ENCODE measurements at places on chromosomes 3 and 15.

- no peak for DNase-seq
Observed at GRCh38 chr3:152818027-152818426, 16.9 kb upstream of the P2RY1 start.

DNA sequence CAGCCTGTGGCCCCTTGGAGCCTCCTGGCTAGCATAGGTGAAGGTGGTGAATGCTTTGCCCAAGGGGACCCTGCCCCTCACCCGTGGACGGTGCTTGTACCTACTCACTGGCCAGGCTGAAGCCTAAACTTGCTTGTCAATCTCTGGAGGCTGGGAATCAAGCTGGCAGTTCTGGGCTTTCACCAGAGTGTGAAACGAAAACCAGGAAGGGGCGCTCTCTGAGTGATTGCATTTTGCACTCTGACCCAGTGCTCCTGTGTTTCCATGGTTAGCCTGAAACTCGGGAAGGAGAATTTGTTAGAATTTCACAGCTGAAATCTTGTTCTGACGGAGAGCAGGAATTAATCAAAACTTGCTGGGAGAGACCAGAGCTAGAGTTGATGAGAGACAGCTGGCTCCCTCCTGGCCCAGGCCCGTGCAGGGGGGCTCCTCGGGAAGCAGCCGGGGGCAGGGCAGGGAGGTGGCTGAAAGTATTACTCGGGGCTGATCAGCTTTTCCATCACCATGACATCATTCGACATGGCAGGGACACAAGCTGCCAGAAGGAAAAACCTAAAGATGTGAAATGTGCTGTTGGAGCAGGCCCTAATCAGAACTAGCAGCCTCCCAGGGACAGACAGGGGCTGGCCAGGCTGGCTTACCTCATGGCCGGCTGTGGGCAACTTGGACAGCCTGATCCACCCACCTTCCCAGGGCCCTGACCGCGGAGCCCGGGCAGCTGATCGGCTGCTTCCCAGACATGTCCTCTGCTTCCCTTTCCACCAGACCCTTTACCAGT lies 323.6 kb upstream of the CTDSPL start:
- no peak for DNase-seq

GRCh38 chr15:40928821-40929659 lies at the start of gene DLL4:
DLL4 (plus strand) TSS chr15:40929340; CDS start chr15:40929669, 329 bp downstream.
- peak; percentile 45 for DNase-seq

GRCh38 chr15:71385026-71385425 lies 269.8 kb downstream of the THSD4 start:
- DNase-seq, result no peak

DNA sequence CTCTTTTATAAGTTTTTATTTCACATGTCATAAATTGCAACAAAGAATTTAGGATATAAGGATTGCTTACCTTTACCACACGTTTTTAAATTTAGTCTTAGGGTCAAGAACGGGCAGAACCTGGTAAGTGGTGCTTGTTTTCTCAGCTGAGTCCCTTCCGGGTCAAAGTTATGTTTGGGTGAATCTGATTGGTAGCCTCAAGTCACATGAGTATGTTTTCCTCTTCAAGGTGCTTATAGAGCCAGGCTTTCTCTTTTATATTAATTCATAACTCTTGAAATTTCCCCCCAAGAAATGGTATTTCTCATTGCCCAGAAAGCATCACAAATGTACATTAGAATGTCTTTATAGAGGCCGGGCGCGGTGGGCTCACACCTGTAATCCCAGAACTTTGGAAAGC lies 415.7 kb upstream of the ROBO2 start:
- no peak for DNase-seq

- no peak for DNase-seq
Observed at GRCh38 chr15:75731248-75732151, 18.9 kb upstream of the CSPG4 start.

DNA sequence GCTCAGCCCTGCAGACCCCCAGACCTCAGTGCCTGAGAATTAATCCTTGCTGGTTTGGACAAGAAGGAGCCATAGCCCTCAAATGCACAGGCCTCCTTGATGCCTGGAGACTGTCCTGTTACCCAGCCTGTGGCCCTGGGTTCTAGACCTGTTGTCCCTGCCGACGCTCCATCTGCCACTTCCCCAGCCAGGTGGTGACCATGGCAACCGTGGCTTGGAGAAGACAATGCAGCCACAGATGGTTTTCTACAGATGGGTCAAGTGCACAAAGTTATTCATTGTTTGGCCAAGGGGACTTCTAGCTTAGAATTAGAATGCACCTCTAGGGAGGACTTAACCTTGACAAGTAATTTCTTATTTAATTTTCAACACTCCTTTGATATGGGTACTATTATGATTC lies 297.1 kb downstream of the UACA start:
- DNase-seq, result no peak

DNA sequence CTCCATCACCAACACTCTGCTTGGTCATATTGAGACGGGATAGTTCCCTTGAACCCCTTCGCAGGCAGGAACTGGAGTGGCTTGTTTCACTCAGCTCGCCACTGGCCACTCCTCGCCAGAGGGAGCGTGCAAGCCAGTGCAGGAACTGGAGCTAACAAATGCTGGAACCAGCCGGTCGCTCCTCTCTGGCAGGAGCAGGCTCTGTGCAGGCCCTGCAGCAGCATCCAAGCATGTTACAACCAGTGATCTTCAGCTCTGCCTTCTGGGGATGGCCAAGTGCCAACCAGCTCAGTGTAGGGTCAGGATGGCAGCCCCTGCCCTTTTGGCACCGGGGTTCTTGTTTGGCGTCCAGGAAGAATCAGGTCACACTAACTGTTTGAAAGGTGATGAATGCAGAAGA lies 329.0 kb upstream of the AZI2 start:
- no peak for DNase-seq

DNA sequence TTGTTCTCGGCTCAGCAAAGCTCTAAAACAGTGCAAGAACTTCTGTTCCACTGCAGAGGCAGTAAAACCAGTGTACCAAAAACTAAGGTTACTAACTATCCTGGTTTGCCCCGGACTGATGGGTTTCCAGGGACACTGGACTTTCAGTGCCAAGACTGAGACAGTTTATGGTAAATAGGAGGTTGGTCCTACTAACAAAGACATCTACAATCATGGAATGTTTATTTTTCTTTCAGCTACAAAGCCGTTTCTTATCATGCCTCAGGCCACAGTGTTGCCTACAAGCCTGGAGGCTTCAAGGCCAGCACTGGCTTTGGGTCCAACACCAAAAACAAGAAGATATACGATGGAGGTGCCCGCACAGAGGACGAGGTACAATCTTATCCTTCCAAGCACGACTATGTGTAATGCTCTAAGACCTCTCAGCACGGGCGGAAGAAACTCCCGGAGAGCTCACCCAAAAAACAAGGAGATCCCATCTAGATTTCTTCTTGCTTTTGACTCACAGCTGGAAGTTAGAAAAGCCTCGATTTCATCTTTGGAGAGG lies 20.8 kb downstream of the CLDN18 start:
- DNase-seq, result no peak

- DNase-seq, result peak; percentile 71
Observed at GRCh38 chr3:15271785-15272381, 60.5 kb downstream of the SH3BP5 start.

- no peak for DNase-seq
Observed at GRCh38 chr3:170470063-170471016, 51.7 kb downstream of the CLDN11 start.

- DNase-seq, result no peak
Observed at GRCh38 chr3:156518726-156519125, 36.2 kb downstream of the SSR3 start.

DNA sequence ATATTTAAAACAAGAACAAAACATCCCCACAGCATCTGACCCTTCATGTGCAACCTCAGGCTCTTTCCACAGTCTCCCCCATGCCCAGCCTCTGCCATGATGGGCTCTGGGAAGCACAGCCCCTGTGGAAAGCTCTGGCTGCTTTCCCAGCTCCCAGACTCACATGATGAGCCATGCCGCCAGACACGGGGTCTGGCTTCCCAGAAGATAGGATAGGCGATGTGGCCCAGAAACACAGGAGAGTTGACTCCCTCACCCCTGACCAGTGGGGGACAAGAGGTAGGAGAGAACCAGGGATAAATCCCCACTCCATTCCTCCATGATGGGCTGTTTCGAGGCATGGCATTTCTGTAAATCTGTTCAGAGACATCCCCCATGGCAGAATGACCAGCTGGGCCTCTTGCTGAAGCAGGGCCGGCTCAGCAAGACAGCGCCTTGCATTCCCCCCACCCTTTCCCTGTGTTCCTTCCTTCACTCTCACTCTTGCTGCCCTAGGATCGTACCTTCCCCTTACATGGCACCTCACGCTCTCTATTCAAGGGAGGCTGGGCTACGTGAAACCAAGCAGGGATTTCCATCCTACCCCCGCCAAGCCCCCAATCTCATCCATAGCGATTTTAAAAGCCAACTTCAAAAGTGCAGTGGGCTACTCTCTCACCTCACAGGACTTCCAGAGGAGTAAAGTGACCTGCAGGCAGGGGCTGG lies 192.4 kb downstream of the ABHD5 start:
- DNase-seq, result no peak

GRCh38 chr3:49469936-49470713 lies at the start of gene DAG1:
DAG1 (plus strand) TSS chr3:49470267; CDS start chr3:49510535, 40,268 bp downstream.
- DNase-seq, result peak; percentile 97

DNA sequence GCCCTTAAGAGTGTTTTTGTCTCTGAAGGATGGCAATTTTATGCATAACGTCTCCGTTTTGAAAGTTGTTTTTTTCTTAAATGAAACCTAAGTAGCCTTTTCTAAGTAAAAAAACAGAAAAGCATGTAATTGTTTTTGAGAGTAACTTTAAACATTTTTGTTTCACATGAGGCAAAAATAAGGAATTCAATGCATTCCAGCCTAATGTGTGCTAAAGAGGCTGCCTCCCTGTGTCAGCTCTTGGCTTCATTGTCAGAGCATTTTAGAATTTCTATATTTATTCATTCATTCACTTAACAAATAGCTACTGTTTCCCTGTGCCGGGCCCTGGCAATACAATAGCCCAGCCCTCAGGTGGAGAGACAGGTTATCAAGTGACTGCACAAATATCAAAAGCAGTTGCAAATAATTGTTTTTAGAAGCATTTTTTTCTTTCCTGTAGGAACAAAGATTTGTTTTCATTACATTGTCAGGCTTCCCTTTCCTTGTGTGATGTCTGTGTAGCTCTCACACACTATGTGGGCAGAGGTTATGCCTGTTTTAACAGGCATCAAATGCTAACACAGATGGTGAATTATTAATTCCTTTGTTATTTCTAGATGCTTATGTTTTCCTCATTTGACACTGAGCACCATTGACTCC lies 81.9 kb downstream of the CCK start:
- DNase-seq, result no peak

All from activated B cell treated with CpG ODN at 0.5 μM for 24 hours (primary cell).